ENCODE measurements at places on chromosomes 2 and 18. TPM values are rescaled to one million over a fixed set of nuclear protein-coding genes. Genes with fewer than 3 reads are reported as not detected.

IL37 gene
- total RNA-seq: not detected

TEKT4 gene
- total RNA-seq: not detected

FBLN7 gene
- total RNA-seq: 1.3 TPM

GKN1 gene
- total RNA-seq: not detected

DNA sequence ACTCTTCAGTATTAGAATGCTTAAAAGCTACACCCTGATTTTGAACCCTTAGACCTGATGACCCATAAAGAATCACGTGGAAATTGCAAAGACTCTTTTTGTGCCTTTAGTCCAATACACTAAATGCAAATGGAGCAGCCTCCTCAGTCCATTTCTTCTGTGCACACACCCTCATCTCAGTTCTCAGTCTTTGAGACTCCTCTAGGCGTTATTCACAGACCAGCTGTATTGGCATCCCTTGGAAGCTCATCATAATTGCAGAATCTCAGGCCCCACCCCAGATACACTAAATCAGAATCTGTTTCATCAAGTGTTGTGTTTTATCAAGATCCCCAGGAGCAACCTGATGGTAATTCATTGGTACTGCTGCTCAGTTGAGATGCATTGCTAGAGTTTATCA, 335.0 kb upstream of the ATP5MC3 start:
- no peak overlapping the region for H3K27ac ChIP-seq
- H3K36me3 ChIP-seq: no peaks in the 10 kb centered on the region
- no peak overlapping the region for H3K4me3 ChIP-seq
- no peak for DNase-seq
- no peaks in the 10 kb centered on the region for H3K4me1 ChIP-seq
- H3K27me3 ChIP-seq: no peaks in the 10 kb centered on the region

DNA sequence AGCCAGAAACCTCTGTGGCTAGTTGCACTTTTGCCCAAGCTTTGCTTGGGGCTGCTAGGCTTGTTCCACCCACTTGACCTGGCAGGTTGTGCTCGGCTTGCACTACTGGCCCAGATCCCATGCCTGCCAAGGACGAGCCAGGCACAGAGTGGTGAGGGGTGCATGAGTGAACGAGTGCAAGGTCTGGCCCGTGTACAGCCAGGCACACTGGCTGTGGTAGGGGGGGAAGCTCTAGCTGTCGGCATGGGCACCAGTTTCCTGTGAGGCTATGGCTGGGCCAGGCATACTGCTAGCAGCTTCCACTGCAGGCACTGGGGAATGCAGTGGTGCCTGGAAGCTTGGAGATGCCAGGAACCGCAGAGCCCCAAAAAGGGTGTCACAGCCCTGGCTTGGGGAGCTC, 210.4 kb downstream of the AKAIN1 start:
- no peaks in the 10 kb centered on the region for H3K4me1 ChIP-seq
- H3K27ac ChIP-seq: no peak overlapping the region
- no peaks in the 10 kb centered on the region for H3K27me3 ChIP-seq
- H3K4me3 ChIP-seq: no peak overlapping the region
- H3K36me3 ChIP-seq: no peaks in the 10 kb centered on the region
- no peak for DNase-seq

GRCh38 chr2:5991305-5991968, 299.3 kb downstream of the SOX11 start:
- no peak overlapping the region for H3K4me3 ChIP-seq
- H3K4me1 ChIP-seq: no peaks in the 10 kb centered on the region
- no peak overlapping the region for H3K27ac ChIP-seq
- DNase-seq: no peak
- no peaks in the 10 kb centered on the region for H3K27me3 ChIP-seq
- no peaks in the 10 kb centered on the region for H3K36me3 ChIP-seq

GRCh38 chr2:111896576-111896975, 1.8 kb upstream of the MERTK start:
- H3K4me1 ChIP-seq: no peaks in the 10 kb centered on the region
- H3K27me3 ChIP-seq: peaks cover 7% of the 10 kb centered on the region
- H3K27ac ChIP-seq: no peak overlapping the region
- DNase-seq: no peak

DNA sequence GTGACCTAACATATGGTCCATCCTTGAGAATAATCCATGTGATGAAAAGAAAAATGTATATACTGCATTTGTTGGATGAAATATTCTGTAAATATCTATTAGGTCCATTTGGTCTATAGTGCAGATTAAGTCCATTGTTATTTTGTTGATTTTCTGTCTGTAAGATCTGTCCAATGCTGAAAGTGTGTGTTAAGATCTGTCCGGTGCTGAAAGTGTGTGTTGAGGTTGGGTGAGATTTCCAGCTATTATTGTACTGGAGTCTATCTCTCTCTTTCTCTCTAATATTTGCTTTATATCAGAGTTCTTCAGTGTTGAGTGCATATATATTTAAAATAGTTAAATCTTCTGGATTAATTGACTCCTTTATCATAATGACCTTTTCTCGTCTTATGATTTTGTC, 828.8 kb upstream of the CRIM1 start:
- H3K4me3 ChIP-seq: no peak overlapping the region
- DNase-seq: no peak
- no peak overlapping the region for H3K27ac ChIP-seq
- H3K36me3 ChIP-seq: no peaks in the 10 kb centered on the region

DNA sequence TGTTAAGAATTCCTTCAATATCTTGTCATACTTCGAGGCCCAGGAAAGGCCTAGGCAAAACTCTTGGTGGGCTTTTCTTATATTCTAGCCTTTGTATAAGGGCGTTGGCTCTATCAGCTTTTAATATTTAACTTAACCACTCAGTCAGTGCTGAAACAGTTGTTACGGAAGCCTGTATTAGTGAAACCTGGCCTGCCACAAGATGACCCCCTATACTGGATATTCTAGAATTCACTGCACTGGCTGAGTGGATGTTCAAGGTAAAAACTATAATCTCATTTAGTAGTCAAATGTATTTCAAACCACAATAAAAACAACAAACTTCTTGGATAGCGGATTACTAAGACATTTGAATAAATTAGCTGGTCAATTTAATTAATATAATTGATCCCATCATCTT, 91.7 kb upstream of the HNMT start:
- H3K36me3 ChIP-seq: no peaks in the 10 kb centered on the region
- H3K4me3 ChIP-seq: no peak overlapping the region
- no peaks in the 10 kb centered on the region for H3K27me3 ChIP-seq
- DNase-seq: no peak
- H3K27ac ChIP-seq: no peak overlapping the region

DNA sequence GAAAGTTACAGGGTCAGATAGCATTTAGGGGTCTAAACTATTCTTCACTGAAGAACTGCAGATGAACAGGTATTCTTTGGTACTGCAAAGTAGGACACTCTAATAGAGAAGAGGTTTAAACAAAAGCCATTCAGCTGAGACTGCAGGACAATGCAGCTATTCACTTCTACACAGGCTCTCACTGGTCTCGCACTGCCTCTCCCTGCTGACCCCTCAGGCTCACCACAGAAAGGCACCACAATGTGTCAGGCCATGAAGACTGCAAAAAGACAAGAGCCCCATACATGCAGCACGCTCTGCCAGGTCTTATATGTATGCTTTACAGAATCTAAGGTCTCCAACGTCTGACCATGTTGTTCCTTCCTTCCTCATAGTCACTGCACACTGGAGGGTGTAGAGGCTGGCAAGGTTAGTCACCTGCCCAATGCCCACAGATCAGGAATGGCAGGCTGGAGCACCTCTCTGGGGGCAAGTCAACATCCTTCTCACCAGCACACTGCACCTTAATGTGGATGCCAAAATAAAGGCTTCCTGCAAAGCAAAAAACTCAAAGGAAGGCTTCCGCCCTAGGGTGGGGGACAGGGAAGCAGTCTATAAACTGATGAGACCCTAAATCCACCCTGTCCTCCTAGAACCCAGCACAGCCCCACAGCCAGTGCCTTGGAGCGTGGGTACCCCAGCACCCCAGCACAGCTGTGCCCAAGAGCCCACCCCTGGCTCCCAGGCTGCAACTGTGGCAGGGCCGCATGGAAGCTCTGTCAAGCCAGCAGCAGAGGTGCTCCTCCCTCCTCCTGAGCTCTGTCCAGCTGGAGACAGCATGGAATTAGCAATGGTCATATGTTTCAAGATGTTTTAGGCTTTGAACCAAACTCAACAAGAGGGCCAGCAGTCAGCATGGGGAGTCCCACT, 10.7 kb upstream of the RNU4ATAC start:
- H3K36me3 ChIP-seq: no peaks in the 10 kb centered on the region
- no peak for DNase-seq
- peak overlapping the region; percentile 13 for H3K27ac ChIP-seq
- H3K27me3 ChIP-seq: no peaks in the 10 kb centered on the region
- H3K4me3 ChIP-seq: no peak overlapping the region

DNA sequence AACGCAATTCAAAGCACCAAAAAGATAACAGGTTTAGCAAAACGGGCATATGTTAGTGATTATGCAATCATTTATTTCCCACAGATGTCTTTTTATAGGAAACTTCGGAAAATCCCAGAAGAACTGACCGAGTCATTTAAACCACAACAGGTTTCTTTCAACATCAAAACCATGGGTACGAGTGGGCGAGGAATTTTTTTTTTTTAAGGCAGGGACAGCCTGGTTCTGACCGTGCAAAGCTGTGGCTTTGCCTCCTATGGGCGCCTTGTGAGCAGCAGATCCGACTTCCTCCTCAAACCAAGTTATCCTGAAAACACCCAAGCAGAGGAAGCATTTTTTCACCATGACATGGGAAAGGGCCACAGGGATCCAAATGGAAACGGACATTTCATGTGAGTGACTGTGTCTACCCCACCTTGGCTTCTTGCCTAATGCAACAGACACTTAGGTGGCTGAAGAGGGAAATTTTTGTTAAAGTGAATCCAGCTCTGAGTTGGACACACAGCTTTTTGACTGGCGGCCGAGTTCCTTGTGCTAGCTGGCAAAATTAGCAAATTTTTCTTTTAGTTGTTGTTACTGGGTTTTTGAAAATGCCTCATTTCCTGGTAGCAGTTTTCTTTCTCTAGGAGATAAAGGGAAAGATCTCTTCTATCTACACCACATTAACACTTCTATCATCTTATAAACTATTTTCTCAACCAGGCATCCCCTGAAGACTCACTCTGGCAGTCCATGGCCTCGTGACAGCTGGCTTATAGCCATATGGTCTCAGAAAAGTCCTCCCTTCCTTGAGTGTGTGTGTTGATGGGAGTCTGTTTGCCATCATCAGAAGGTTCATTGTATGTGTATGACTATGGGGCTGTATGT, 487.4 kb upstream of the ZEB2 start:
- no peaks in the 10 kb centered on the region for H3K27me3 ChIP-seq
- no peak overlapping the region for H3K4me3 ChIP-seq
- peaks cover 4% of the 10 kb centered on the region for H3K4me1 ChIP-seq
- H3K36me3 ChIP-seq: no peaks in the 10 kb centered on the region

DNA sequence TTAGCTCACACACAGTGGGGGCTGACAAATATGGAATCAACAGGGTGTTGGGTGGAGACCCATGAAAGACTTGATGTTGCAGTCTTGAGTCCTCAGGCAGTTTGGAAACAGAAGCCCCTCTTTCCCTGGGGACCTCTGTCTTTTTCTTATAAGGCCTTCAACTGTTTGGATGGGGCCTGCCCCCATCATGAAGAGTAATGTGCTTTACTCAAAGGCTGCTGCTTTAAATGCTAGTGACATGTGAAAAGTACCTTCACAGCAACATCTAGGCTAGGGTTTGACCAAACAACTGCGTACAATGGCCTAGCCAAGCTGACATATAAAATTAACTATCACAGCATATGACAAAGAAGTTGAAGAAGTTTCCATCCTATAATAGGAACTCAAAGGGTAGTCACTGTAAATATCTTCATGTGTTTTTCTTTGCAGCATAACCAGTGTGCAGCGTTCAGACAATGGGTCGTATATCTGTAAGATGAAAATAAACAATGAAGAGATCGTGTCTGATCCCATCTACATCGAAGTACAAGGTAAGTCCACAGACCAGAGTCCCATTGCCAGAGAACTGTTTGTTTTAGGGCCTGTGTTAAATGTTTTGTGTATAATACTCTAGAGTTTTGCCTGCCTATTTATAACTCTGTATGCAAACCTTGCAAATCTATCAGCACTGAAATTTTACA, 46.3 kb downstream of the MERTK start:
- H3K4me1 ChIP-seq: peaks cover 8% of the 10 kb centered on the region
- H3K27me3 ChIP-seq: no peaks in the 10 kb centered on the region
- H3K36me3 ChIP-seq: peaks cover 2% of the 10 kb centered on the region

DNA sequence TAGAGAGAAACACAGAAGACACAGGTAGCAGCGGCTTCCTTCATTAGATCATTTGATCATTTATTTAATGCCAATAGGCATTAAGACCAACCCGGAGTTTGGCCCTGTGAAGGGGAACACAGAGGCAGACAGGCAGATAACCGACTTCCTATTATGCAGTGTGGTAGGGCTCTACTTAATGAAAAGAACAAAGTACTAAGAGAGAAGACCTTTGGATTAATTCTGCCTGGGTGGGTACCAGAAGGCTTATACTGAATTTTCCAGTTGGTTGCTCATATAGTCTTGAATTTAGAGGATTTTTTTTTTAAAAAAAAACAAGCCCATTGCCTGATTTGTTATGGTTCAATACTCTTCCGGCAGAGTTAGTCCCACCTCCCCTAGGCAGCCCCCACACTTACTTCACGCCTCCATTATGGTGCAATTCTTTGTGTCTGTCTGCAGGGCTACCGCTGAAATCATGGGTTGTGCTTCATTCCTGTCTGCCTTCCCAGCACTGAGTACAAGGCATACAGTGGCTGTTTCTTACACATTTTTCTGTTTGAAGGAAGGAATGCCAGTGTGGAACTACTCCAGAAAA, 244.3 kb upstream of the APCDD1 start:
- no peaks in the 10 kb centered on the region for H3K36me3 ChIP-seq
- no peak overlapping the region for H3K27ac ChIP-seq
- H3K4me1 ChIP-seq: no peaks in the 10 kb centered on the region
- H3K27me3 ChIP-seq: peaks cover 8% of the 10 kb centered on the region
- no peak for DNase-seq
- no peak overlapping the region for H3K4me3 ChIP-seq

- no peaks in the 10 kb centered on the region for H3K4me1 ChIP-seq
- peak; percentile 20 for DNase-seq
- no peak overlapping the region for H3K27ac ChIP-seq
- no peaks in the 10 kb centered on the region for H3K36me3 ChIP-seq
- H3K27me3 ChIP-seq: no peaks in the 10 kb centered on the region
These were observed 33.1 kb downstream of the EVA1A start for GRCh38 chr2:75527676-75528075.

DNA sequence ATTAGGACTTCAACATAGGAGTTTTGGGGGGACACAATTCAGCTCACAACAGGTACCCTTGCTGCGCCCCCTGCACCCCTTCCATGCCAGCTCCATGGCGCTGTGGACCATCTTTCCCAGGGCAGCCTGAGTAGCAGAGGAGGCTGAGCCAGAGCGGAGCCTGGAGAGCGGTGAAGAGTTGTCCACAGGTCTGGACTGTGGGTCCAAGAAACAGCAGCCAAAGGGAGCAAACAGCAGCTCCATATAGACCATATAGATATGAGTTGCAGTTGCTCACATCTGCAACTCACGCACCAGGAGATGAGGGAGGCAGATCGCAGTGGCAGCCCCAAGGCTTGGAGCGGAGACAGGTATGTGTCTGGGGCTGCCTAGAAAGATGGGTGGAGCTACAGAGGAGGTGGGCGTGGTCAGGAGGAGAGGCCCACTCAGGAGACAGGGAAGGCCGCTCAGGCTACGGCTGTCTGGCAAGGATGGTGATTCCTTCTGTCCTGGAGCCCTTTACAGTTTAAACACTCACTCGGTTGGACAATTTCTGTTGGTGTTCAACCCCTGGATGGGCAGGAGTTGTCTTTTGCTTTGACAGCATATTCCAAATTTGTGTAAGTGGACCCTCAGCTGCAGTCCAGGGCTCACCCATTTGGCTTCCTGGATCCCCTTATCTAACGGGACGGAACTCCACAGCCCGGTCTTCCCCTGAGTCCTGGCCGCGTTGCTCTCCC, 155.1 kb downstream of the LPIN1 start:
- no peak for DNase-seq
- no peaks in the 10 kb centered on the region for H3K4me1 ChIP-seq
- H3K36me3 ChIP-seq: no peaks in the 10 kb centered on the region
- no peak overlapping the region for H3K27ac ChIP-seq
- H3K27me3 ChIP-seq: no peaks in the 10 kb centered on the region

Data from cardiac muscle cell (in vitro differentiated cells and primary cell).